Gastroesophageal sphincter (tissue), 4 donors: ENCODE measurements at places on chromosomes 12 and 14.
A peak's percentile ranks its signal among the peaks of the same experiment; 100 is the strongest.

GRCh38 chr12:103677905-103678304, 90.8 kb downstream of the STAB2 start:
- no peak for ATAC-seq

GRCh38 chr12:21580748-21581516, 23.7 kb downstream of the GYS2 start:
- ATAC-seq, result no peak

DNA sequence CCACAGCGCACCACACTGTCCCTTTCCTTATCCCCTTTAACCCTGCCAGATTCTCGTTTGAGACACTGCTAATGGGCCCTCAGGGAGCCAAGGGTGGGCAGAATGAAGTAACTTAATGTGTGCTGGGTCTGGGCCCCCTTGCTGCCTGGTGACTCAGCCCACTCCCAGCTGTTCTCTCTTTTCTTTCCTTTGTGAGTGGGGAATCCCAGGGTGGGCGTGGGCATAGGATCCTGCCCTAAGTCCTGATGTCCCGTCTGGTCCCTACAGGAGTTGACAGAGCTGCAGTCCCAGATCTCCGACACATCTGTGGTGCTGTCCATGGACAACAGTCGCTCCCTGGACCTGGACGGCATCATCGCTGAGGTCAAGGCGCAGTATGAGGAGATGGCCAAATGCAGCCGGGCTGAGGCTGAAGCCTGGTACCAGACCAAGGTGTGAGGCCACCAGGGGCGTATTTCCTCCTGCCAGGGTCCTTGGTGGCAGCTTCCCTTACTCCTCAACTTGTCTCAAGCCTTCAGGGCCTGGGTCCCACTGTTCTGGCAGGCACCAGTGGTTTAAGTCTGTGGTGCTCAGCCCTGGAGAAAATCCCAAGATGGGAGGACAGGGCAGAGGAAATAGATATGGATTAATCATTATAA, 8.3 kb downstream of the KRT7 start:
- ATAC-seq, result no peak

DNA sequence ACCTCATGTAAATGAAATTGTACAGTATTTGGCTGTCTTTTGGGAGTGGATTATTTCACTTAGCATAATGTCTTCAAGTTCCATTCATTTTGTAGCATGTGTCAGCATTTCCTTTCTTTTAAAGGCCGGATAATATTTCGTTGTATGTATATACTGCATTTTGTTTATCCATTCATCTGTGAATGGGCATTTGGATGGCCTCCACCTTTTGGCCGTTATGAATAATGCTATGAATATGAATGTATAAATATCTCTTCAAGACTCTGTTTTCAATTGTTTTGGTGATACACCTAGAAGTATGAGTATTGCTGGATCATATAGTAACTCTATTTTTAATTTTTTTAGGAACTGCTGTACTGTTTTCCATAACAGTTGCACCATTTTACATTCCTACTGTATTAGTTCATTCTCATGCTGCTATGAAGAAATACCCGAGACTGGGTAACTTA, 164.9 kb downstream of the DYRK2 start:
- no peak for ATAC-seq

- no peak for ATAC-seq
These were observed 46.7 kb upstream of the FICD start for GRCh38 chr12:108468196-108468968.

- peak; percentile 10 for ATAC-seq
These were observed 613 bp downstream of the ARHGEF40 start for GRCh38 chr14:21070610-21071224.

DNA sequence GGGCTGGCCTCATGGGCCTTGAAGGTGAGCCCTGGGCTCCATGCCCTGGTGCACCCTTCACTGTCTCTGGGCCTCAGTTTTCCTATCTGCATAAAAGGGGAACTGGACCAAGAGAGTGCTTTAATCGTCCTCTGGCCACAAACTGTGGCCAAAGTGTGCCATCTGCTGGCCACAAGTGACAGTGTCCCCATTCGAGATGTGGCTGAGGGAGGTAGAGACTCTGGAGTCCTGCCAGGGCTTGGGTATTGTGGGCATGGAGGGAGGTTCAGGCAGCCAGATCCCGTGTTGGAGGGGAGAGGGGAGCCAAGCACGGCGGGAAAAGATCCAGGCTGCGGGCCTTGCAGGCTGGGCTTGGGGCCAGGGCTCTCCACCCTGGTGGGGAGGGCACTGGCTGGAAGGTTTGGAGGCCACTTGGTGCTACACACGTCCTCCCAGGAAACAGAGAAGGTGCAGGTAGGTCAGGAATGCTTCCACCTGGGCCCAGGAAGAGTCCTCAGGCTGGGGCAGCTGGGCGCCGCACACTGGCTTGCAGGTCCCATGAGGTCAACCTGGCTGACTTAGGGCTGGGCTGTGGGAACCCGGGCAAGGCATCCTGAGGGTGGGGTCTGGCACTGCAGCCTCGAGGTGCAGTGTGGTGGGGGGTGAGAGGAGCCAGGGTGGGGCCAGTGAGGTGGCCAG, 7.3 kb upstream of the KIF26A start:
- ATAC-seq, result no peak

GRCh38 chr14:92503756-92504491, 9.7 kb upstream of the RIN3 start:
- no peak for ATAC-seq

- no peak for ATAC-seq
These were observed 27.0 kb upstream of the TMEM260 start for GRCh38 chr14:56552615-56553014.

DNA sequence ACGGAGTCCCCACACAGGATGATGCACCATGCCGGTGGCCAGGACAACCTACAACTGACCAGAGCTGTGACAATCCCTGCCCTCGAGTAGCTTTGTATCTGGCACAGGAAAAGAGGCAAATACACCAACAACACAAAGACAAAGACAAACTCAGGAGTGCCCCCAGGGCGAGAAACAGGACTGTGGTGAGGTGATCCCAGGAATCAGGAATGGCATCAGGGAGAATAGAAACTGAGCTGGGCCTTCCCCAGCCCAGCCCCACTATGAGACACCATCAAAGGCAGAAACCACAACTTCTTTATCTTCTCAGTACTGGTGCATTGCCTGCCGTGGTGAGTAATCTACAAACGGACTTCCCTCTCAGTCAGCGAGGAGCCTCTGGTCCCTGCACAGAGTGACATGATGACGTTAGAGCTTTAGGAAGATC, 157.7 kb downstream of the TTC7B start:
- ATAC-seq, result no peak
